ENCODE measurements at places on chromosomes 13 and 19.

DNA sequence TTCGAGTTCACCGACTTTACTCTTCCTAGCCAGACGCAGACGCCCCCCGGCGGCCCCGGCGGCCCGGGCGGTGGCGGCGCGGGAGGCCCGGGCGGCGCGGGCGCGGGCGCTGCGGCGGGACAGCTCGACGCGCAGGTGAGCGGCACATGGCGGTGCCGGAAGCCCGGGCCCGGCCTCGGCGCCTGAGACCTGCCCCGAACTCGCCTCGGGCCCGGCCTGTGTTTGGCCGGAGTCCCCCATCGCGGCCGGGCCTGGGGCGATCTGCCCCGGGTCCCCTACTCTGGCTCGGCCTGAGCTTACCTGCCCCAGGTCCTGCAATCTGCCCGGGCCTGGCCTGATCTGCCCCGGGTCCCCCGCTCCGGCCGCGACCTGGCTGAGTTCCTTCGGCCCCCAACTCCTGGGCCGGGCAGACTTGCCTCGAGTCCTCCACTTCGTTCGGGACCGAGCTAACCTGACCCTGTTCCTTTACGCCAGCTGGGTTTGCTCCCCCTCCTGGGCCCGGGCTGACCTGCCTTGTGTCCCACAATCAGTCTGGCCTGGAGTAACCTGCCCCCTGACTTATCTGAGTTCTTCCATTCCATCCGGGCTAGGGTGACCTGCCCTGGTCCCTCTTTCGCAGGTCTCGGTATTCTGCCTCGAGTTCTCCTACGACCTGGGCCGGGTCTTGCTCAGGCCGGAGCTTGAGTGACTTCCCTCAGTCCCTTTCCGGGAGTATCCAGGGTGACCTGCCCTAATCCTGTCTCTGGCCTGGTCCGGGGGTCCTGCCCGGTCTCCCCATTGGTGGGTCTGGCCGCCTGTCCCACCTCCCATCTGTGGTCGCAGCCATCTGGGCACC lies 764 bp downstream of the UPF1 start:
- DNase-seq: no peak

- DNase-seq: no peak
These were observed 446.1 kb downstream of the FGF14 start for GRCh38 chr13:101955764-101956163.

GRCh38 chr13:36673352-36673751 lies 468 bp upstream of the SERTM1 start:
- no peak for DNase-seq

DNA sequence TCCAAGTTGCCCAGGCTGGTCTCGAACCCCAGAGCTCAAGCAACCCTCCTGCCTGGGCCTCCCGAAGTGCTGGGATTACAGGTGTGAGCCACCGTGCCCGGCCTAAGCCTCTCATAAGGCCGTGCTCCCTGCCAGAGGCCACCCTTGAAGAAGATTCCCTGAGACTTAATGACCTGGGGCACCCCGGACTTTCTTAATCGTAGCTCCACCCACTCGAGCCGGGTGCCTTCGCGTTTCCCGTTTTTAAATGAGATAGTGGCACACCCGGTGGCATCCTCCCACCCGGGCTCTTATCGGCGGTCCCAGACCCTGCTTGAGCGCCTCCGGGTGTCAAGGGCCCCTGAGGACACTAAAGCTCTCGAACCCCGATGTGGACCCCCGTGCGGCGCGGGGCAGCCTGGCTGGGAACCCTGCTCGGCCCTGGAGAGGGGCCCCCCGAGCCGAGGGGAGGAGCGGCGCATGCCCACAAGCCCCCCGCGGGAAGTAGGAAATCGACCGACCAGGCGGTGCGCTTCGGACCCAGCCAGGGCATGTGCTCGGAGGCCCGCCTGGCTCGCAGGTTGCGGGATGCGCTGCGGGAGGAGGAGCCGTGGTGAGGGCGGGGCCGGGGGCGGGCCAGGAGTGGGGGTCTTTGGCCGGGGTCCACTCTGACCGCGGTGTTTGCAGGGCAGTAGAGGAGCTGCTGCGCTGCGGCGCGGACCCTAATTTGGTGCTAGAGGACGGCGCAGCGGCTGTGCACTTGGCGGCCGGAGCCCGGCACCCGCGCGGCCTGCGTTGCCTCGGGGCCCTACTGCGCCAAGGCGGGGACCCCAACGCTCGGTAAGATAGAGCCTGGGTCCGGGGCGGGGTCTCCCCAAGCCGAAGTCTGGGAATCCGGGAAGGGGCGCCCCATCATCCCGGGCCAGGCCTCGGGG lies at the start of gene ANKLE1:
TSS of gene ANKLE1 (plus strand) at position 511 of the 914 bp plus-strand sequence. CDS start at position 531, 20 bp downstream.
- DNase-seq: no peak

DNA sequence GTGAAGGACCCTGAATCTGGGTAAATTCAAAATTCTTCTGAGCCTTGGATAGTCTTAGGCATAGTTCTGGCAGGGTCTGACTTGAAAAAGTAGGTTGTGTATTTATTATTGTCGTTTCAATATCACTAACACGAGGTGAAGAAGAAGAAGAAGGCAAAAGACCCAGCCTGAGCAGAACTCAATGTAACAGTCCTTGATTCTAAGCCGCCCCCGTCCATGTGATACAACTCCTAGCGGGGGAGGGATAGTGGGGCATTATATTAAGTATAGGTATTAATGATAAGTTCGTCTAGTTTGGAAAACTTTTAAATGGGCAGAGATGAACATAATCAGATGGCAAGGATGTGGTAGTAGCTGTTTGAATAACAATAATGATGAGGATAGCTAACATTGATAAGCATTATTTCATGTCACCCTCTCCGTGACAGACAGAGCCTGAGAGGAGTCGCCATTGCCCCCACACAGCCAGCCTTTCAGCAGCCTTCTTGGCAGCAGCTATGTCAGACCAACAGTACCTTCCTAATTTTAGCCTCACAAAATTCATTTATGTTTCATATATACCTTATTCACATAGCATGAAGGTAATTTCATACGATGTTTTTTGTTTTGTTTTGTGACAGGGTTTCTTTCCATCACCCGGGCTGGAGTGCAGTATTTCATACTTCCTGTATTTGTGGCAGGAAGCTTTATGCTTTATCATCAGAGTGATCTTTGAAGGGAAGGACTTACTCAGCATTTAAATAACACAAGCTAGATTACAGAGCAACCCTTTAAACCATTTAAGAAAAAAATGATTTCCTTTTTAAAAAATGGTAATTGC lies 64.4 kb upstream of the NPAS1 start:
- DNase-seq: no peak

DNA sequence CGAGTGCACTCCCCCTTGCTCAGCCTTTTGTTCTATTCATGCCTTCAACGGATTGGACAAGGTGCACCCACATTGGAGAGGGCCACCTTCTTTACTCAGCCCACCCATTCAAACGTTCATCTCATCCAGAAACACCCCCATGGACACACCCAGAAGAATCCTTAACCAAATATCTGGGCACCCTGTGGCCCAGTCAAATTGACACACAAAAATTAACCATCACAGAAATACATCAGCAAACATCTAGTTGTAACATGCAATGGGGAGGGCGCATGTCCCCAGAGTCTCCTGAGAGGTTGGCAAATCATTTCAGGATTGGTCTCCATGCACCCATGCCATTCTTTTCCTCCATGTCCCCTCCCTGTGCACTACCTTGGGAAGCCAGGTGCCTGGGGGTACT lies 167.1 kb downstream of the ZNF536 start:
- DNase-seq: no peak

GRCh38 chr13:69418319-69418718 lies 689.3 kb upstream of the ATXN8OS start:
- no peak for DNase-seq

DNA sequence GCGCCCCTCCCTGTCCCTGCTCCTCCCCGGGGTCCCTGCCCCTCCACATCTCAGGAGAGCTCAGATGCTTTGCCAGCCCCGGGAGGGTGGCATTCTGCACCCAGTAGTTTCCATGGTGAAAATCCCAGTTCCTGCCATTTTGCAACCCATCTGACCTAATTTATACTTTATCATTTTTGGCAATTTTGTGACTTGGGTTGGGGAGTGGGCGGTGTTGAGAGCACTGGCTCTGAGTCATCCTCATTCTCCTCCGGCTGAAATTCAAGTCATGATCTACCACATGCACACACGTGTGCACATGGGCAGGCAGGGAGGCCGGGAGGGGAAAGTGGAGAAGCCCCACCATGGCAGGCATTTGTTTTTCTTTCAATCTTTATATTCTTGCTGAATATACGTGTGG lies 208.6 kb downstream of the URI1 start:
- no peak for DNase-seq

- DNase-seq: no peak
These were observed 18.0 kb upstream of the CD70 start for GRCh38 chr19:6608940-6609339.

DNA sequence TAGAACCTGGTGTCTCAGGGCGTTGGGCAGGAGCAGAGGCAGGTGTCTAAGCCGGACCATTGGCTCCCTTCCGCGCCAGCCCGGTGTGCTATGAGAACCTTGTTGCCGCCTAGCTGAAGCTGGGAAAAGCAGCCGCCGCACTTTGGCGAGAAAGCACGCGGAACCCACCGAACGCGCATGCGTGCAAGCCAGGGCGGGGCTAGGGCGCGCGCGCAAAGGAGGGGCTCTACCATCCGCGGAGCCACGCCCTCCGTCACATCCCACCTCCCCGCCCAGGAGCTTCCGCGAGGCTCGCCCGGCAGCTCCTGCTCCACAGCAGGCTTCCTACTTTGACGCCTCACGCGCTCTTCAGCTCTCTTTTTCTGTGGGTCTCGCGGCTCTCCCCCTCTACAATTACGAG lies 51.3 kb downstream of the WDR87 start:
- DNase-seq: no peak

DNA sequence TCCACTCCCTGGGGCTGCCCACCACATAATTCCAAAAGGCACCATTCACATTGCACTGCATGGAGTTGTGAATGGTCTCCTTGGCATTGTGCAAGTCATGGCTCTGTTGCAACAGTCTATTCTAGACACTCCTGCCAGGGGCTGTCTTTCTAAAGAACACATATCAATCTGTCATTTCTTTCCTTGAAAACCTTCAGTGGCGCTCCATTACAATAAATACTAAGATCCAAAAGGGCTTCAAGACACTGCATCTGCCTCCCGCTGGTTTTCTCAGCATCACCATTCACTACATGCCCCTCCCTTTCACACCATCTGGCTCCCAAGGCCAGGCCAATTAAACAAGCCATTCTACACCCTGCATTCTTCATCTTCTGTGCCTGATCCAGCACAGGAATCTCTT lies 32.2 kb upstream of the TM9SF2 start:
- DNase-seq: no peak

DNA sequence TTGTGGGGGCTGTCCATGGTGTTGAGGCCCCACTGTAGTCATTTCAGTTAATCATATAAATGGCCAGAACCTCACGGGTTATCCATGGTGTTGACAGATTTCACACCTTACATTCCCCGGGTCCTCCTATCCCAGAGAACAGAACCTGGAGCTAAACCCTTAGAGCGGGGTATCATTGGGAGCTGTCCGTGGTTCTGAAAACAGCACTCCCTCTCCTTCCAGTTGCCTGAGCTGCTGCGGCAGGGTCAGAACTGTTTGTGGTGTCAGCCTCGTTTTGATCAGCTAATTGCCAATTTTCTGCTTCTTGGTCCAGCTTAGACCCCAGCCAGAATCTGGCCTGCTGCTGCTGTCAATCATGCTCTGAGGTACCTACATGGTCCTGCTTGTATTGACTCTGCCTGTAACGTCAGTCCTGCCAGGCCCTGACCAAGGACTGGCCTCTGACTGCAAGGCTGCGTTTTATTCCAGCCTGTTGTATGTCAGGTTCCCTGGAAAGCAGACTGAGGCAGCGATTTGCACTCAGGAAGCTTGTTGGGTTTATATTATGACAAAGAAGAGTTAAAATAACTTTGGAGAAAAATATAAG lies 55.8 kb upstream of the KCTD15 start:
- DNase-seq: no peak

DNA sequence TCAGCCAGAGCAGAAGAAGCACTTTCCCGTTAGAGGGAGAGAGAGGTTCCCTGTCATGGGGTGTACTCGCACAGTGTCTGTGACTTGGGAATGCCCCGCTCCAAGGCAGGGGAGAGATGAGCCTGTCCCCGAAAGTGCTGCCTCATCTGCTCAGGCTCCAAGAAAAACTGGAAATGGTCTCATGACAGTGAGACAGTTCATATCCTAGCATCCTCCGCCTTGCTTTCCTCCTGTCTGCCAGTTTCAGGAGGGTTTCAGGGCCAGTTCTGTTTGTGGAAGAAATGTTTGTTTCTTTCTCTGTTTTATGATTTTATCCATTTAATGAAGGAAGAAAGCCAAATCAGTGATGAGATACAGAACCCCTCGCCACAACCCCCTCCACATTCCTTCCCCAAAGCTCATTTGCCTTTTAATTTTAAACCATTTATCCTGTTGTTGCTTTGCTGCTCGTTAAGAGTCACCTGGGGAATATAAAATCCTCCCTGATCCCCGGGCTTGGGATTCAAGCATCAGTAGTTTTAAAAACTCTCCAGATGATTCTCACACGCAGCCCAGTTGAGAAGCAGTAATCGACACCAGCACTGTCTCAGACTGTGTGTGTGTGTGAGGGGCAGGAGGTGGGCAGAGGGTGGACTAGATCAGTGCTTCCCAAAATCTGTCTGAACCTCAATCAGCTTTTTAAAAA lies 144.6 kb upstream of the UBL3 start:
- DNase-seq: no peak

GRCh38 chr13:105007166-105007808 lies 1528.2 kb downstream of the EFNB2 start:
- DNase-seq: no peak

- no peak for DNase-seq
These were observed 384.9 kb downstream of the KCNRG start for GRCh38 chr13:50400035-50400726.

DNA sequence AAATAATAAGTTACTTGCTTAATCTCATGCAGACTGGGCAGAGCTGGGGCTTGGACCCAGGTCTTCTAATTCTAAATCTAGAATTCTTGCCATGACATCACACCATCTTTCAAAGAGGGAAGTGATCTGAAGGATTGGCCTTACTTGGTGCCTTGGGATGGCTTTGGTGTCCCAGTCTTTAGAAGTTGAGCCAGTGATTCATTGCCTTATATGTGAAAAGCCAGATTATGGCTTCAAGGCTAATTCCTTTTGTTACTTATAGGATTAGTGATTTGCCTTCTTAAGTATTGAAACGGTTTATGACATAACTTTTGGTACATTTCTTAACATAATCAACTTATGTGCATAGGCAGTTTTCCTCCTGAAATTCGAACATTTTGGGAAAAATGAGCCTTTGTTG lies 14.9 kb downstream of the COG3 start:
- no peak for DNase-seq

DNA sequence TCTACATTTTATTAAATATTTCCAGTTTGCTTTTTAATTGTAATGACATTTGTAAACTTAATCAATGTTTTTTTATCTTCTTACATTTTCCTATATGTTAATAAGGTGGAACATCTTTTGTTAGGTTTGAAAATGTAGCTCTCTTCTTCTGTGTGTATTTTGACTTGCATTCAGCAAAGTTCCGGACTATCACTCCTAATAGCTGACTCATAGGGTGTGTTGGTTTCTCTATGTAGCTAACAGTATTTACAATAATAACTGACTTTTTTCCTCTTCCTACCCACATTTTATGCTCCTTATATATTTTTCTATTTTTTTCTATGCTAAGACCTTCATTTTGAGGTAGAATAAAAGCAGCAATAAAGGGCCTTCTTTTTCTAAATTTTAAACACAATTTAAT lies 28.1 kb downstream of the MYO16 start:
- no peak for DNase-seq

GRCh38 chr13:112867301-112867711 lies 101.7 kb upstream of the MCF2L start:
- DNase-seq: no peak

GRCh38 chr13:85313761-85314503 lies 485.3 kb downstream of the SLITRK6 start:
- no peak for DNase-seq

Measured in stimulated activated CD4-positive, alpha-beta T cell treated with anti-CD3 and anti-CD28 coated beads, Interleukin-1b, Interleukin-23, amount 100 ng/mL, for 1 hour (primary cell).